B cell (primary cell): ENCODE measurements at places on chromosomes 12 and 14. TPM values are rescaled to one million over a fixed set of nuclear protein-coding genes. Genes with fewer than 3 reads are reported as not detected.

Gene PCED1B
- 45.8 and 48.0 TPM in 2 replicates for total RNA-seq

Gene TMEM117
- total RNA-seq: 10.4 and 10.7 TPM in 2 replicates

Gene INSM2
- total RNA-seq: not detected in 2 replicates

Gene ACOT4
- 0.42 and 0.83 TPM in 2 replicates for total RNA-seq

Gene C12orf54
- total RNA-seq: not detected in 2 replicates

Gene IL23A
- total RNA-seq: 18.5 and 20.5 TPM in 2 replicates

Gene OVCH1
- total RNA-seq: not detected in 2 replicates

DNA sequence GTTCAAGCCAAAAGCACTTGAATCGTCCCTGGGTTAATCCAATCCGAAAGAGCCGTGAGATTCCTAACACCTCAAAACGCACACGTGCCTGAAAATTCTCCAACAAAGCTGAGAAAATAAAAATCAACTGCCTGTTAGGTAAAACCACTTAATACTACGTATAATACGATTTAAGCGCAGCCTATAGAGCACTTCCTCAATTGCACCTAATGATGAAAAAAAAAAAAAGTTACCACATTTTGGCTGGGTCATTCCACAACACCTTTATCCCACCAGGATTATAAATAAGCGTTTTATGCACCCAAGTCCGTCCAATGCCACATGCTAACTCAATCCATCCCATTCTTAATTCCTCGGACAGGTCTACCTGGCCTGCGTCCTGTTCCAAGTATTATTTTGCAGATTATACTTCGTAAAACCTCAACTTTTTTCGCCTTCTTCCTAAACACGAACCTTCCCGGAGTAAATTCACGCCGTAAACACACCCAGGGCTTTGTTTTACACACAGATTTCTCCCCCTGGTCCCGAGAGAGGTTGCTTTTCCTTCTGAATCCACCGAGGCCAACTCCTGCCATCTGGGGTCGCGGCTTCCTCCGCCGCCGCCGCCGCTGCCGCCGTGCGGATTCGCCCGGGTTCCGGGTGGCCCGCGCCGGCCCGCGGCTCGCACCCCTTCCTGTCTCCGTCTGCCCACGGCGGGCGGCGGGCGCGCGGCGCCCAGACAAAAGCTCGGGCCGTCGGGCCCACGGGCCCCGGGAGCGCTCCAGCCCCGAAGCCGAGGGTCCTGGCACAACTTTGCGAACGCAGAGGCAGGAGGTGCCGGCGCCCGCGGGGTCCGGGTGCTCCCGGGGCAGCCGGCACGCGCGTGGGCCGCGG lies 66.2 kb downstream of the RNF34 start:
- peak overlapping the region; percentile 97 for H3K4me3 ChIP-seq
- H3K36me3 ChIP-seq: peaks cover 13% of the 10 kb centered on the region
- H3K4me1 ChIP-seq: peaks cover 26% of the 10 kb centered on the region
- H3K27me3 ChIP-seq: no peaks in the 10 kb centered on the region
- peak; percentile 77 for DNase-seq

- no peak for DNase-seq
- H3K27ac ChIP-seq: no peak overlapping the region
- H3K27me3 ChIP-seq: no peaks in the 10 kb centered on the region
- peaks cover 43% of the 10 kb centered on the region for H3K4me1 ChIP-seq
- no peak overlapping the region for H3K4me3 ChIP-seq
These were observed 73.5 kb downstream of the CCDC88C start for GRCh38 chr14:91344096-91344495.

GRCh38 chr14:77023001-77023996 lies 5.2 kb downstream of the IRF2BPL start:
- peaks cover 20% of the 10 kb centered on the region for H3K36me3 ChIP-seq
- DNase-seq: no peak
- H3K27me3 ChIP-seq: no peaks in the 10 kb centered on the region
- no peak overlapping the region for H3K4me3 ChIP-seq
- no peak overlapping the region for H3K27ac ChIP-seq

DNA sequence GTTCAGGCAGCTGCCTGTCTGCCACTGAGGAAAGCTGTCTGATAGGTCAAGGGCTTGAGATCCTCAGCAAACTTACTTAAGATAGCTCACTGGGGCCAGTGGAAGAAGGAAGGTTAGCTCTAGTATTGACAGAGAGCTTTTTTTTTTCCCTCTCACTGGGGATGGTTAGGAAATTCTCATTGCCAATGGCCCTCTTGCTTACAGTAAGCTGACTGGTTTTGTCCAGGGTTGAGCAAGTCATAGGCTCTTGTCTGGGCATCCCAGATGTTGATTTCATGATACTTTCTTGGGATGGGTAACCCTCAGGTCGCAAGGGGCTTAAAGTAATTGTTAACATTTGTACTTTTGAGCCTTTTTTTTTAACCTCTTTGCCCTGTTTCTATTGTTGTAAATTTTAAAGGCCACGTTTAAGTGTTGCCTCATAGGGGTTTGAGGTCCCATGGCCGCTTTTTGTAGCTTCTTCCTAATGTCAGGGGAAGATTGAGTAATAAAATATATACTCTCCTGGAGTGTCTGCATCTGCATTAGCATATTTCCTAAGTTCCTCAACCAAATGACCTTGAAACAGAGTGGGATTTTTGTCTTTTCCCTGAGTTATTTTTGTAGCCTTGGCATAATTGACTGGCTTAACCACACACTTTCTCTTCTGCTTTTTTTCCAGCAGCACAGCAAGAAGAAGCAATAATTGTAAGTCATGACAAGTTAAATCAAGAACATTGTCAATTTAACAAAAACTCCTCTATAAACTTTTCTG lies 716.0 kb downstream of the LRFN5 start:
- no peaks in the 10 kb centered on the region for H3K36me3 ChIP-seq
- H3K27me3 ChIP-seq: no peaks in the 10 kb centered on the region
- DNase-seq: peak; percentile 14
- H3K4me3 ChIP-seq: no peak overlapping the region
- H3K27ac ChIP-seq: no peak overlapping the region

GRCh38 chr12:42283739-42284138 lies 42.2 kb downstream of the ZCRB1 start:
- no peak overlapping the region for H3K4me3 ChIP-seq
- H3K27ac ChIP-seq: no peak overlapping the region
- peak; percentile 11 for DNase-seq
- no peaks in the 10 kb centered on the region for H3K36me3 ChIP-seq
- peaks cover 6% of the 10 kb centered on the region for H3K4me1 ChIP-seq

GRCh38 chr12:13383379-13383778 lies 186.9 kb downstream of the EMP1 start:
- H3K4me3 ChIP-seq: no peak overlapping the region
- H3K4me1 ChIP-seq: no peaks in the 10 kb centered on the region
- no peak overlapping the region for H3K27ac ChIP-seq
- H3K36me3 ChIP-seq: no peaks in the 10 kb centered on the region
- DNase-seq: no peak
- H3K27me3 ChIP-seq: no peaks in the 10 kb centered on the region

DNA sequence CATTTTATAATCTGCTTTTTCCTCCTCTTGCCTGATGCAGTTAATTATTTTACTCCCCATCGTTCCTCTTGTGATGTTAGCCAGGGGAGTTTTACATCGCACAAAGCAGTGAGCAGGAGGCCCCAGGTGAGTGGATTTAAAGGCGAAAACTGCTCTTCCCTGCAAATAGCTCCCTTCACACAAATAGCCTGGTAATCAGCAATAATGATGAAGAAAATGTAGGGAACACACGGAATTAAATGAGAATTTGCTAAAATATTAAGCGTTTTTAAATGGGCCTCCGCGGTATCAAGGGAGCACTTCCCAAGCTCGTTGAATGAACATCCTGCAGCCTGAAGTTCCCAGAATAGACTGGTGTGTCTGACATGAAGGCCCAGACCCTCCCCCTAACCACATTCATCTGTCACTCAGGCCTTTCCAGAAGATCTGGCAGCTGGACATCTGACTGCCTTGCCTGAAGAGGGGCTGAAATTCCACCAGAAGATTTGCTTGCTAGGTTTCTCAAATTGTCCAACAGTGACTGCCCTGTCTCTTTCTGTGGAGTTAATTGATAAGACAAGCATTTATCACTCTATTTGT lies 127.2 kb downstream of the CCDC60 start:
- no peak for DNase-seq
- no peak overlapping the region for H3K4me3 ChIP-seq
- no peaks in the 10 kb centered on the region for H3K27me3 ChIP-seq
- H3K4me1 ChIP-seq: no peaks in the 10 kb centered on the region
- no peaks in the 10 kb centered on the region for H3K36me3 ChIP-seq
- no peak overlapping the region for H3K27ac ChIP-seq

GRCh38 chr12:108516511-108517275 lies 1.6 kb downstream of the FICD start:
- H3K27me3 ChIP-seq: no peaks in the 10 kb centered on the region
- H3K27ac ChIP-seq: no peak overlapping the region
- no peak overlapping the region for H3K4me3 ChIP-seq
- peak; percentile 24 for DNase-seq
- H3K36me3 ChIP-seq: peaks cover 1% of the 10 kb centered on the region

GRCh38 chr14:63877550-63877939 lies 24.7 kb downstream of the SYNE2 start:
- peaks cover 3% of the 10 kb centered on the region for H3K4me1 ChIP-seq
- no peak overlapping the region for H3K27ac ChIP-seq
- H3K27me3 ChIP-seq: no peaks in the 10 kb centered on the region
- no peak overlapping the region for H3K4me3 ChIP-seq

DNA sequence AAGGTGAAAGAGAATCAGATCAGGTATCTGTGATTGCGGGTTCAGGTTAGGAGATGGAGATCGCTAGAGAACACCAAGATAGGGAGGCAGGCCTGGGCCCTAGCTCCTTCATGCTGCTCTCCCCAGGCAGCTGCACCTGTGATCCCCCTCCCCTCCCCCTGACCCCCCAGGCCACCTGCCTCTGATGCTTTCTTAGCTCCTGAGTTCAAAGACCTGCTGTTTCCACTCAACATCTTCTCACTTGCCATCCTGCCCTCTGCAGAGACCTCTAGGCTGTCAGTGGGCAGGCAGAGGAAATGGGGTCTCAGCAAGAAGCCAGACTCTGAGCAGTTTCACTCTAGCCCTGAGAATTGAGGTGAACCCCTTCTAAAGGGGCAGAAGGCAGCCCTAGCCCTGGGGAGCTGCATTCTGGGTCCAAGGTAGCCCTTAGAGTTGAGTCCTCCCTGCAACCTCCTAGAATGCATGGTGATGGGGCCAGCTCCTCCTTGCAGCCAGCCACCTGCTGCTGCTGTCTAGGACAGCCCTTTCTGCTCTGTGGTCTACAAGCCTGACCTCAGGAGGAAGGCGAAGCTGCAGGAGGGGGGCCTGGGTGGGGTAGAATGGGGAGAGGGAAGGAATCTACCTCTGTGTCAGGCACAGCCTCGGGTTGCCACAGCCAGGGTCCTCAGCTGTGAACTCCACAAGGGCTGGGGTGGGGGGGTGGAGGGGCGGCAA lies 6.4 kb upstream of the SLC48A1 start:
- peaks cover 5% of the 10 kb centered on the region for H3K4me1 ChIP-seq
- no peak overlapping the region for H3K4me3 ChIP-seq
- no peaks in the 10 kb centered on the region for H3K27me3 ChIP-seq
- no peak for DNase-seq

DNA sequence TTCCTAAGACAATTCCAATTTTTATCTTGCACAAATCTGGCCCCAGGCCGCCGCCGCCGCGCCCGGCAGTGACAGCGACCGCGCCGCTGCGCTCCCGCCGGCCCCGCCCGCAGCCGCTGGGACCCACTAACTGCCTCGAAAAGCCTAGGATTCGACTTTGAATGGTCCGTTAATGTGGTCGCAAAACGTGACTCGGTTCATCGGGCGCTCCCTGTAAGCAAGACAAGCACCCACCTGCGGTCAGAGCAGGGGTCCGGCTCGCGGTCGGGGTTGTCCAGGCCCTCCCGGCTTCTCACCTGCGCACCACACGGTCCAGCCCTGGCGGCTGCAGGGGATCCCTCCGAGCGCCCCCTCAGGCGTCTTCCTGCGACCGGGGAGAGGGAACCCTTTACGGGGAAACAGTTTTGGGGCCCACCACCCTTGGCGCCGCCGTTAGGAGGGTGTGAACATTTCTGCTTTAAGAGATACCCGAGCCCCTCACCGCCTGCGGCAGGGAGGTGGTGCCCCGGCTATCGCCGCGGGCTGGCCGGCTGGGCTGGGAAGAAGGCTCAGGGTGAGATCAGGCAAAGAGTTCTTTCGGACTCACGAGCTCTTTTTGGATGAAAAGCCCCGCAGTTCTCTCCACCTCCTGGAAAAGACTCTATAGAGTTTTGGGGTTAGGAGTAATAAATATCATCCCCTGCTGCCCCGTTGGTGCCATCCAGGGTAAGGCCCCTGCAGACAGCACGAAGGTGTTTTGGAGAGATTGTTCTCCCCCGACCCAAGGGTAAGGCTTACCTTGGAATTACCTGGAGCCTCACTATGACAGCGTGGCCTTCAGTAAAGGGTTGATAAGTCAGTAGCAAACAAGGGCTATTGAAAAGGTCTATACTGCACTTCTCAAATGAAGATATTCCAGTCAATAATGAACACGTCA lies 13.6 kb upstream of the FOXJ2 start:
- H3K36me3 ChIP-seq: no peaks in the 10 kb centered on the region
- peaks cover 14% of the 10 kb centered on the region for H3K4me1 ChIP-seq
- no peak overlapping the region for H3K27ac ChIP-seq
- H3K27me3 ChIP-seq: peaks cover 7% of the 10 kb centered on the region
- H3K4me3 ChIP-seq: peak overlapping the region; percentile 49

DNA sequence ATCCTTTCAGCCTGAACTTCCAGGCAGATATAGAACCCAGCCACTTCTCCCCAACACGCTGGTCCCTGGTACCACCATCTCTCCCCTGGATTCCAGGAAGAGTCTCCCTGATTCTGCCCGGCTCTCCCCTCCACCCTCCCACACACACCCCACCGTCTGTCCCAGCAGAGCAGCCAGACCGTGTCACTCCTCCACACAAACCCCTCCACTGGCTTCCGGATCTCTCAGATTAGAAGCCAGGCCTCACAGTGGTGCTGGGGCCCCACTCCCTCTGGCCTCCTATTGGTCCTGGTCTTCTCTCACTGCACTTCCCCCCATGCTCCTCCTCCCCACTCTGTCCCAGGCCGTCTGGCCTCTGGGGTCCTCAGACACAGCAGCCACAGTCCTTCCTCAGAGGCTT lies 52.4 kb upstream of the CDKN3 start:
- H3K4me1 ChIP-seq: no peaks in the 10 kb centered on the region
- H3K36me3 ChIP-seq: no peaks in the 10 kb centered on the region
- H3K27ac ChIP-seq: no peak overlapping the region
- no peak for DNase-seq
- no peak overlapping the region for H3K4me3 ChIP-seq

DNA sequence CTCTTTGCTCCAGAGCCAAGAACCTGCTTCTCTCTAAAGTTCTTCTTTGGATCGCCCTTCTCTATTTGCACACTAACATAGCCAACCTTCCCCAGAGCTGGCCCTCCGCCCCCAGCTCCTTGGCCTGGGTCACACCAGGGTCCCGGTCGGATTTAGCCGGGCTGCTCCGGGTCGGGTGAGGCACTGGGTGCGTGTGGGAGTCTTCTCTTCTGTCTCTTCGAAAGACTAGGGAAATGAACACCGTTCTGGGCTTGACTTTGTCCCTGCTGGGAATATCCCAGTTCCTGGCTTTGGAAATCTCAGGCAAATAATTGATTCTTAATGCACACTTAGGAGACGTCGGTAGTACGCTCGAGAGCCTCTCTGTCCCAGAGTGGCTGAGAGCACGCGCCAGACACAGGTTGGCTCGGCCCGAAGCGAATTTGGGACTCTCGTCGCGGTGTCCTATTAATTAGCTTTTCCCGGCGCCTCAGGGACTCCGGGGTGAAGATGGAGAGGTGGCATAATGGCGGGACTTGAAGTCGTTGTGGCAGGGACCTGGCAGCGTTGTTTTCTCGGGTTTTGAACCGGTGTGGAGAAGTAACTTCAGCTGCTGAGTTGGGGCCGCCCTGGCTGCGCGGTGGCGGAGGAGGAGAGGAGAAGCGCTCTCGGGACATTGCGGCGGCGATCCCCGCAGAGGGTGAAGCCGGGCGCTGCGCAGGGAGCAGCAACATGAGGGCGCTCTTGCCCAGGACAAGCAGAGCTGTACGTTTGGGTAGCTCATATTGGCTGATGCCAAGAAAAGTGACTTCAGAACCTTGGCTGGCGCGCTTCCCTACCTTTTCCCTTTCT lies 7.5 kb downstream of the FOXG1 start:
- no peak overlapping the region for H3K4me3 ChIP-seq
- no peak for DNase-seq
- no peaks in the 10 kb centered on the region for H3K27me3 ChIP-seq
- no peaks in the 10 kb centered on the region for H3K36me3 ChIP-seq
